ENCODE measurements at places on chromosomes 1 and 21.

DNA sequence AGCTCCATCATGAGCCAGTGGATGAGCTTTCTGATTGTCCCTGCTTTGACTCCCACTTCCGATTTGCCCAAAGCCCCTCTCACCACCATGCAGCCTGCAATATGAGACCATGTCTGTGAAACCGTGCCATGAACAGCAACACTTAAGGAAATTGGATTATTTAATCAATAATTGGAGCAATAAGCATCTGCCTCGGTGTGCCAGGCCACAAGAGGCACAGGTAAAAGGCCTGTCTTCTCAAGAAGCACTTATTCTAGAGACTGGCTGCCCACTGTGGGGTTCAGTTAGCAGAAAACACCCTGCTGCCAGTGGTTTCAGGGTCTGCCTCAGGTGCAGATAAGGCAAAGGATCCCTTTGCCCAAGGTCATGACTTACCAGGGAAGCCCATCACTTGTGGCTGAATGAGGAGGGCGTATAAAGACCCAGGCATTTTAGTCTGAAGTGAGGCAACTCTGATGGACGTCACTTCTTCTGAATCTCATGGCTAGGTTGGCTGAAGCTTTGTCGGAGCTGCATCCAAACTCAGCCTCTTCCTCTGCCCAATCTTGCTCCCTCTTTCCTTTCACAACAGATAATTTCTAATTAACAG lies 7.1 kb upstream of the CHI3L2 start:
- no peak for DNase-seq

DNA sequence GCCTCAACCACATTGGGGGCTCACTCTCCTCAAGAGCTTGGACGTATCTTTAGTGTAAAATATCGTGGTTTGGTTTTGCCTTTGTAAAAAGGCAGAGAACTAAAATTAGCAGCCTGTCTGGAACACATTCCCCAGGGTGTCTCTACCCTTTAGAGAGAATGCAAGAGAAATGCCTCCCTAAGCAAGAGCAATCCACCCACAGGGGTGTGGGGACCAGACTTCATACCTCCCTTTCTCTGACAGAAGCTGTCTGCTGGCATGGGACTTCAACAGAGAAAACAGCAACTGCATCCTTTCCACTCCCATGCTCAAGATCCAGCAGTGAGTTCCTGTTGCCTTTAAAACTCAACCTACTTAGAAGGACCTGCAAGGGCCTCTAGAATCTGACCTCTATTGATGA lies 27.9 kb upstream of the TNR start:
- DNase-seq = no peak

DNA sequence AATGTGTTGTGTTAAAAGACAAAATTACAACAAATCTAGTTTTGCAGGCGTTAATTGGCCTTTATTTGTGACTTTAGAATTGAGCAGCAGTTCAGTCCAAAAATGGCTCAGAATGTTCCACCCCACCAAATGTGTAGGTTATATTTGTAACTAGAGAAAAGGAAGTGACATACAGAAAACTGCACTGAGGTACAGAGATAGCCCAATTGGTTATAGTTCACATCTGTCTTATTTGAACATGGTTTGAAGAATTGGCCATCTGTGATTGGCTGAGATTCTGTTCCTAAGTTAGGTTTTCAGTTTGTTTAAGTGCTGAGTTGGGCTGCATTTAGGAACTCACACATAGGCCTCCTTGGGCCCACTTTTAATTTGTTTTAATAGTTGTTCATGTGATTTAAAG lies 12.0 kb upstream of the FMO2 start:
- DNase-seq = no peak

DNA sequence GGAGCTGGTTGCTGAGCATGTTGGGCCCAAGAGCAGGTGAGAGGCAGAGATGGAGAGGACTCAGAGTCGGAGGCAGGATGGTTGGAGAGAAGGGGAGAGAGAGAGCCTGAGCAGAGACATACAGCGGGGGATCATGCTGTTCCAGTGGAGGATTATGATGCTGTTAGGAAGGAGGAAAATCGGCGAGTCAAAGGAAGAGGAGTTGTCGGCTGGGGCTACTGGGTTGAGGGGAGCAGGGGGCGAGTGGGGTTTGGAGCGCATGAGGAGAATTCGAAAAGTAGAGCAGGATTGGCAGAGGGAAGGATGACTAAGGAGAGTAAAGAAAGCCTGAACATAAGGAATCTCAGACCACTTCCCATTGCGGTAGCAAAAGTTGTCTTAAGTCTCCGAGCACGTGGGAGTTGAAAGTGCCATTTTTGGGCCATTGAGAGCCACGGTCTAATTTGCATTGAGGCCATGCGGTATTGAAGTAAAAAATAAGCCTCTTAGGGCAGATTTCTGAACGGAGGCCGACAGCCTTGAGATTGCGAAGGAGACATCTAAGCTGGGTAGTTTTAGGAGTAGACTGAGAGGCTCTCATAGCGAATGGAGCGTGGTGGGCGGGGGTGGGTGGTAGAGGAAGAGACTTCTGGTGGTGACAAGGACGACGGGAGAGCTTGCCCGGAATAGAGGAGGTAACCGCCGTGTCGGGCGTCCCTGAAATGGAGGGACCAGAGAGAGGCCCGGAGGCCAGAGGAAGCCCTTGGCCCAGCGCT lies 140.4 kb upstream of the ETV3 start:
- no peak for DNase-seq

DNA sequence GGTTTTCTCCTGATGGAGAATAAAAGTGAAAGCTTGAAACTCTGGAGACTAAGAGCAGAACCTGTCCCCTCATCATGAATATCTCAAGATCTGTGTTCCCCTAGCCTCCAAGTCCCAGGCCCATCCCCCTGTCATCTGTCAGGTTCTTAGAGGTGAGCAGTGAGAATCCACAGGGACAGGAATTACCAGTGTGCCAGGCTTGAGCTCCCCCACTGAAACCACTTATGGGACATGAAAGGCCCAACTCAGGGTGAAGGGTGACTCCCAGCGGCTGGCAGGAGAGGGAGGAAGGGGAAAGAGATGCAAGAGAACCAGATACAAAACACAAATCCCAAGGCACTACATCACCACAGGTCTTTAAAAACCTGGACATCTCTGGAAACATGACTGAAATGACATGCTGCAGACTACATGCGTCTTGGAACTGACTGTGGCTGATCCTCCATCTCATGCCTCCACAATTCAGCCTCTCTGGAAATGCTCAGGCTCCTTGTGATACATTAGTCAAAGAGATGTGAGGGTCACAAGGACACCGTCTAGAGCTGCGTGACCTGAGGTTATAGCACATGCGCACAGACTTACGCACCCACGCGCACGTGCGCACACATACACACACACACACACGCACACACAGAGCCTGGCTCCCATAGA lies 6.8 kb upstream of the LY9 start:
- DNase-seq = no peak

- DNase-seq = no peak
These were observed 8.2 kb downstream of the UQCRHL start for GRCh38 chr1:15799004-15799867.

DNA sequence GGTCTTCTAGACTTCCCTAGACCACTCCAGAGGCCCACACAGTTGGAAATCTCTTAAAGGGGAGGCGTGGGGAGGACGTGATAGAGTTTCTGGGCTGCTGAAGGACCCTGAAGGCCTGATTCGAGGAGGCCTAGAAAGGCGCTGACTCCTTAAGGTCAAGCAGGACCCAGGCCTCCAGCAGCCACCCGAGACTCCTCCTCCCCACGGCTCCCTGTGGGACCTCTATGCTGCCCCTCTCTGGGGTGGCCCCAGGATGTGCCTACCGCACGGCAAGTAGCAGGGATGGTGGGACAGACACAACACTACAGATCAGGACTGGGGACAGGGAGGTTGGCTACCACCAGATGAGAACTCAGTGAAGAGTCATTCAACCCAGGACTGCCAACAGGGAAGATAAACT lies 77.5 kb downstream of the GLIS1 start:
- no peak for DNase-seq

DNA sequence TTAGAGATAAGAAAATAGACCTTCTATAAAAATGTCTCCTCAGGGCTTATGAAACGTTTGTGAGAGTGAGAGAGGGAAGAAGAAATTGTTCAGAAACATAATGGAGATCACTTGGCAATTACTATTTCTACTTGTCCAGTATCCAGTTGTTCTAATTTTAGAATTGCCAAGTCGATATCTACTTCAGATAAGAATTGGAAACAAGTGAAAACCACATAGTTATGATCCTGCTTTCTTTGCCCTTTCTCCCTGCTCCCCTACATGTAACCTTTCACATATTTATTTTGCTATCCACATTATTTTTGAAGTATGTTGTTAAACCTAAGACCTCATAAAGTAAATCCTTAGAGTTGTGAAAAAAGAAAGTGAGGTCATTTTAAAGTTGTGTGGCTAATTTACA lies 1154.7 kb upstream of the ADGRL2 start:
- DNase-seq = no peak

DNA sequence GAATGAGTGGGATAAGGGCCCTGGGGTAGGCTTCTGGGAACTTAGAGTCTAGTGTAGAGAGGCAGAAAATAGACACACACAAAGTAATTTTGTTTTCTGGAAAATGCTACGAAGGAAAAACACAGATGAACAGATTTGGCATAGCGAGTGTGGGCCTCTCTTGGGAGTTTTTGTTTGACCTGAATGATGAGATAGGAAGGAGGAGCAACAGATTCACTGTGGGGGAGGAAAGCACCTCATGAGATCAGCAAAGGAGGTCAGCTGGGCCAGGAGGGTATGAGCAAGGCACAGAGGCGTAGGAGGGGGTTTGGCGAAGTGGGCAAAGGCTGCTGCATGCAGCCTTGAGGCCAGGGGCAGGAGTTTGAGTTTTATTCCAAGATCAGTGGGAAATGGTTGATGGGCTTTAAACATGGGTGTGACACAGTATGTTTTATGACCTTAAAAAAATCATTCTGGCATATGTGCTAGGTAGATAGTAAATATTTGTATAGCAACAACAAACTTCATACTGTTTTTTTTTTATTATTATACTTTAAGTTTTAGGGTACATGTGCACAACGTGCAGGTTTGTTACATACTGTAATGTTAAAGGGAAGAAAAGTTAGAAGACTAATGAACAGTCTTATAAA lies 57.9 kb downstream of the FGGY start:
- DNase-seq = no peak

GRCh38 chr21:46295996-46296752 lies 10.0 kb downstream of the YBEY start:
- DNase-seq = no peak

GRCh38 chr1:198212675-198213074 lies 55.9 kb downstream of the NEK7 start:
- no peak for DNase-seq

DNA sequence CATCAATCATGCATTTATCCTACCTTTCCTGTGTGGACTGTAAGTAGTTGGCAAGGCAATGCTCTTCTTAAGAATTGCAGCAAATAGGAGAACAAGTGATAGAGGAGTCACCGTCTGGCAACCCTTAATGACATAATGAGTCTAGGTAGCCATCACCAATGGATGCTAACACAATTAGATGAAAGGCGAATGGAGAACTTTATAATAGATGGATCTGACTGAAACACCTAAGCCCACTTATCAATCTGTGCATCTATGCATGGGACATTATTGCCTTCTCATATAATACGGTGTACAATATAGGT lies 18.9 kb upstream of the CAPN8 start:
- DNase-seq = no peak

DNA sequence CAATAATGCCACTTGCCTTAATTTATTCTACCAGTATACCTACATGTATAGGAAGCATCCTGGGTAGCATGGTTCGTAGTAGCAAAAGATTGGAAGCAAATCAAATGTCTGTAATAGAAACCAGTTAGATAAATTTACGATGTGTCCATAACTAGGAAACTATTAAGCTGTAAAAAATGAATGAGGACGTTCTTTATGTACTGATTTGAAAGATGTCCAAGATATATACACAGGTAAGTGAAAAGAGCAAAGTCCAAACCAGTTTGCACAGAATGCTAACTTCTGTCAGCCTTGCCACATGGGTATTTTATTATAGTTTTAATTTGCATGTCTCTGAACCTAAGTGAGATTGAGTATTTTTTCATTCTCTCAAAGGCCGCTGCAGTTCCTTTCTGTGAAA lies 251.8 kb upstream of the IRF2BP2 start:
- DNase-seq = no peak

DNA sequence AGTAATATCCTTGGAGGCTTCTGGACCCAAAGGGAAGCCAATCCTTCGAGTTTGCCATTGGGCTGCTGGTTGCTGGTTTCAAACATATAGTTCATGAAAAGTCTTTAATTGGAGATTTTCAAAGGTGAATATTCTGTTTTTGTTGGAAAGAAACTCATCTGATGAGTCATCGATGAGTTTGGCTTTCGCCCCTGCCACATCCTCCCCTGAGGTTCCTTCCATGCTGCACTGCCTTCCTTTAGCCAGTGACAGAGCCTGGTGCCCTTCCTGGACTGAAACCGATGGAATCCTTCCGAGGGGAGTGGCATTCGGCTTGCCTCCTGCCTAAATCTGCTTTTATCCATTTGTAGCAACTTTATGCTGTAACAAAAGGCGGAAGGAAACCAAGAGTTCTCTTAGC lies 550.0 kb downstream of the KIF26B start:
- no peak for DNase-seq

- DNase-seq = no peak
These were observed 26.9 kb downstream of the TOMM20 start for GRCh38 chr1:235101558-235102258.

- DNase-seq = no peak
These were observed 9.9 kb downstream of the FCRLB start for GRCh38 chr1:161731241-161731640.

DNA sequence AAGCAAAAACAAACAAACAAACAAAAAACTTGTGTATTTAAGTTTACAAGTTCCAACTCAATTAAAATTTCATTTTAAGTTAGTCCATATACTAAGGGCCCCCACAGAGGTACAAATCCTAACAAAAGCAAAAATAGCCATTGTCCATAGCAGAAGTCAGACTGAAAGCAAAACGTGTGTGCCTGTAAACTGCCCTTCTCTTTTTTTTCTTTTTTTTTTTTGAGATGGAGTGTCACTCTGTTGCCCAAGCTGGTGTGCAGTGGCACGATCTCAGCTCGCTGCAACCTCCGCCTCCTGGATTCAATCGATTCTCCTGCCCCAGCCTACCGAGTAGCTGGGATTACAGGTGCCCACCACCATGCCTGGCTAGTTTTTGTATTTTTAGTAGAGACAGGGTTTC lies 11.6 kb upstream of the IFNGR2 start:
- no peak for DNase-seq

- DNase-seq = no peak
These were observed 228.5 kb upstream of the C1orf174 start for GRCh38 chr1:4128616-4129015.

DNA sequence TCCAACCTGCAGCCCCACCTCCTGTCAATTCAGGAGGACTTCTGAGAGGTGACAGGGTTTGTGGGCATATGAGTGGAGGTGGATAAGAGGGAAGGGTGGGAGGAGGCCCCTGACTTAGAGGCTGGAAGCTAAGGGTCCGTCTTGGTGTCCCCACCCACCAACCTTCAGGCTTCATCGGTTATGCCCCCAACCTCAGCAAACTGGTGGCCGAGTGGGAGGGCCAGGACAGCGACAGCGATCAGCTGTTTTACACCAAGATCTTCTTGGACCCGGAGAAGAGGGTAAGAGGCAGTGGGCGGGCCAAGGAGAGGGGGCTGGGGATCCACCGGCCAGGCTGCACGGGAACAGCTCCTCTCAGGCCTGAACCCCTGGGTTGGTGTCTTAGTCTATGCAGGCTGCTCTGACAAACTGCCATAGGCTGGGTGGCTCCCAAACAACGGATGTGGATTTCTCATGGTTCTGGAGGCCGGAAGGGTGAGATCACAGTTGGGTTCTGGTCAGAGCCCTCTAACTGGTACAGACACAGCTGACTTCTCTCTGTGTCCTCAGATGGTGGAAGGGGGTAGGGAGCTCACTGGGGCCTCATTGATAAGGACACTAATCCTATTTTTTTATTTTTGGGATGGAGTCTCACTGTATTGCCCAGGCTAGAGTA lies 18.1 kb downstream of the PLOD1 start:
- DNase-seq = no peak

All from NCI-H1436 treated with DMSO at 0.1 percent for 48 hours (cell line).